ENCODE measurements at places on chromosomes 11 and 22.

DNA sequence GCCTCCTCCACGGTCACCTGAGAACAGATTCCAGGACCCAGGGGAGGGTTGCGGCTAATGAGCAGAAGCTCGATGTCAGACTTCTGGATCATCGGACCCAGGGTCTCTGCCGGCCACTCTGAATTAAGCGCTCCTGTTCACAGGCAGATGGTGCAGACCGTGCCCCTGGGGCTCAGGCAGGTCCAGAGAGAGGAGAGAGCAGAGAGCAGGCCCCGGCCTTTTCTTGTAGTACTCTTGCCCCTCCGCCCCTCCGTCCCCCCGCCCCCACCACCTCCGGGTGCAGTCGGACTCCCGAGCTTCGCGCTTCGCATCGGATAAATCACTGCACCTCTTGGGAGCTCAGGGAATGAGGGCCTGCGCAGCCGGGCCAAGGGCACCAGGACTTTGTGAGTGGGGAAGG is 50.3 kb downstream of the RPS6KA4 start:
- no peak for DNase-seq

DNA sequence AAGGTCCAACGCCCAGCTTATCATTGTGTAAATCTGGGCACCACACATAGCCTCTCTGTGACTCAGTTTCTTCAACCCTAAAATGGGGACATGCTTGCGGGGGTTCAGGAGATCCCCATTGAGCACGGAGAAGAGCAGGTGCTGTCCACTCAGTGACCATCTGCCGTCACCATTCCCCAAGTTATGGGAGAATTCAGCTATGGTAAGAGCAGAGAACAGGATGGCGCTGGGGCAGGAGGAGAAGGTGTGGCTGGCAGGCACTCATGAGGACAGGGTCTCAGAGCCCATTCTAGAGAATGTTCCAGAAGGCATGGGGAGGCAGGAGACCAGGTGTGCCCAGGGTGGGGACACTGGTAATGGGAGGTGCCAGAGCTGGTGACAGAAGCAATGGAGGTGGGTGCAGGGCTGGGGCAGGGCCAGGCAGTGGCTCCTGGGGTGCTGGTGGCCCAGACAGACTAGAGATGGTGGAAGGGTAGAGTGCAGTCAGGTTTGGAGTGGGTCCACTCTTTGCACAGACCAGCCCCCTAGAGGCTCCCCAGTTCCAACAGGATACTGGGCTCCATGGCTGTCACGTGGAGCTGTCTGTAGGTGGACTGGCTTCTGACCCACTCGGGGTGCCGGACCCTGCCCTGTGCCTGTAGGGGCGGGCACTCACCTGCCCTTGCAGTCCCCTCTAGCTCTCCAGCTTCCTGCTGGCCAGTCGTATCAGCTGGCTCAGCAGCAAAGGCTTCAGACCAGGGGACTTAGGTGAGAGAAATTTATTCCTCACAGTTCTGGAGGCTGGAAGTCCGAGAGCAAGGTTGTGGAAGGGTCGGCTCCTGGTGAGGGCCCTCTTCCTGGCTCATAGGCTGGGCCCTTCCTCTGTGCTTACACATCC is 84.7 kb downstream of the CDKN1C start:
- no peak for DNase-seq

DNA sequence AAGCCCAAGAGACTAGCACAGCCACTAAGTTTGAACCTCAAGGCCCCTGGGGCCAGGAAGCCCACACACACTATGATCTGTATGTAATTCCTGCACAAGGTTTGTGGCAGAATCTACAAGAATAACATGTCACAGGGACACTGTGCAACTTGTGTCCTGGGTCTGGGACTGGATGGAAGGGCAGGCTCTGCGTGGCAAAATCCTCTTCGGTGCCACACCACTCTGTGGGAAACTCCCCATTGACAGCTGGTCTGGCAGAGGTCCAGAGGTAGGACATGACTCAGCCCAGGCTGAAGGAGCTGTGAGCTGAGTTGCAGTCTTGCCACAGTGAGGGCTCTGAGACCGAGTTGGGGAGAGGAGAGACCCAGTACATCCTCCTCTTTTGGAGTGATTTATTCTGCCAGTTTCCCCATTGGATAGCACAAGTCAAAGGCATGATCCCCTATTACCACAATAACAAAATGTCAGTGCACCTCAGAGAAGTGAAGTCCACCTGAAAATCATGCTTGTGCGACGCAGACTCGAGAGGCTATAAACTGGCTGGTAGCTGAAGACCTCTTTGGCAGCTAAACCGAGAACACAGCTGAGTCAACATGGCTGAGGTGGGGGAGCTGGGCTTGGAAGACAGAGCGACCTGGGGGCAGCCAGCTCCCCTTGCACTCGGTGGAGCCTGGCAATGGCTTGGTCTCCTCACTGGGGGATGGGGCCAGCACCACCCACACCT is 23.3 kb upstream of the SERPIND1 start:
- DNase-seq = no peak

GRCh38 chr11:124897674-124898262 is at the start of gene ROBO4:
Gene ROBO4 (minus strand): TSS chr11:124897865. CDS start chr11:124897795, 70 bp downstream.
- no peak for DNase-seq

GRCh38 chr11:119421351-119421750 is 1.6 kb downstream of the THY1 start:
- no peak for DNase-seq

DNA sequence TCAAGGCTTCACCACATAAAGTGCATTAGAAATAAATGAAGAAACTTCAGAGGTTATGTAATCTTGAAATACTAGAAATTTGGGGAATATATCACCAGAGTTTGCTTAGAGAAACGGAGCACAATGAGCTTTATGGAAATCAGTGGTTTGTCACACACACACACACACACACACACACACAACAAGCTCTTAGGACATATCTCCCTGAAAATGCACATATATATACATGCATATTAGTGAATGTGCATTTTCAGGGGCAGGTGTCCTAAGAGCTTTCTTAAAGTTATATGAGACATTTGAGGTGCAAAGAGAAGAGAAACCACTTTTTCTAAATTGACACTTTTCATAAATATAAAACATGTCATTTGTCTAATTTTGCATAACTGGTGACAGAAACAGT is 93.7 kb upstream of the CARD18 start:
- no peak for DNase-seq

DNA sequence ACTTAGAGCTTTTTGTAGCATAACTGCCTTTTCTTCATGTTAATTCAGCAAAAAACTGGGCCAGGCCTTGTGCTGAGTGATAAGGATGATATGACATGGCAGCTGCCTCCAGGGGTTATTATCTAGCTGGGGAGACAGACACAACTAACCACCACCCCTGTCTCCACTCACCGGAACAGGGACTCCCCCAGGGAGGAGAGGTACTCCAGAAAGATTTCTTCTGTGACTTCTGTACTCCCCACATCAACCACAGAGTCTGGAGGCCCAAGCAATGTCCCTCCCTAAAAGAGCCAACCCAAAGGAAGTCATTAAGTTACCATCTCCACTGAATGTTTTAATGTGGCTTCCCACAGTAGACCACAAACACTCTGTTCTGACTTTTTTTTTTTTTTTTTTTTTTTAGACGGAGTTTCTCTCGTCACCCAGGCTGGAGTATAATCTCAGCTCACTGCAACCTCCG is 14.3 kb upstream of the PMM1 start:
- DNase-seq = peak; percentile 17

DNA sequence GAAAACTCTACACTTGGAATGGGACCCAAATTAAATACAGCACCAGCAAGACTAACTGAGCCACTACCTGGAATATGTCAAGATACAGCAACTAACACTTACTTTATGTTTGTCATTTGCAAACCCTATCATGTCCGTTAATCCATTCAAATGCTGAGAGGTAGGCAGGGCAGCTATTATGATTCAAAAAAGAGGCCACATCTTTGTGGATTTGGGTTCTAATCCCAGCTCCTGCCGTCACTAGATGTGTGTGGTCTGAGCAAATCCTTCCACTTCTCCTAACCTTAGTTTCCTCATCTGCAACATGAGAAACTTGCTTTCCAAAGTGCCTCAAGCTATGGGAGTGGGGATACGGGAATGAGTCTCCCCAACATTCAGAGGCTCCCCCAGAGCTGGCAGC is 24.2 kb downstream of the FLI1 start:
- DNase-seq = no peak

DNA sequence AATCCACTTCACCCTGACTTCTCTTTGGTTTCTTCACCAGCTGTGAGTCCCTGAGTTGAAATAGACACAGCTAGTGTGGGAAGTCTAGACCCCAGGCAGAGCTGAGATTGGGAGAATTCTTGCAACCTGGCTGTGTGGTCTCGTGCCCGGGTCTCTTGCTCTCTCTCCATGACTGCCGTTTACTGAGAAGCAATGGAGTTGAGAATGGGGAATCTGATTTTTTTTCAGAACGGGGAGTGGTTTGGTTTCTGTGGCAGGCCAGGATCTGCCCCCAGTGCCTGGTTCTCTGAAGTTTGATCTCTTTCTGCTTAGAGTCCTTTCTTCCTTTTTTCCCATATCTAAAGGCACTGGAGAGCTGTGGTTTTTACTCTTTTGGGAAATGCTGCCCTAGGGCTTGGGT is 1.5 kb downstream of the SIDT2 start:
- no peak for DNase-seq

GRCh38 chr22:27406389-27406861 is 395.1 kb downstream of the MN1 start:
- no peak for DNase-seq

- DNase-seq = no peak
These were observed 1.7 kb upstream of the TXNRD2 start for GRCh38 chr22:19943082-19944026.

DNA sequence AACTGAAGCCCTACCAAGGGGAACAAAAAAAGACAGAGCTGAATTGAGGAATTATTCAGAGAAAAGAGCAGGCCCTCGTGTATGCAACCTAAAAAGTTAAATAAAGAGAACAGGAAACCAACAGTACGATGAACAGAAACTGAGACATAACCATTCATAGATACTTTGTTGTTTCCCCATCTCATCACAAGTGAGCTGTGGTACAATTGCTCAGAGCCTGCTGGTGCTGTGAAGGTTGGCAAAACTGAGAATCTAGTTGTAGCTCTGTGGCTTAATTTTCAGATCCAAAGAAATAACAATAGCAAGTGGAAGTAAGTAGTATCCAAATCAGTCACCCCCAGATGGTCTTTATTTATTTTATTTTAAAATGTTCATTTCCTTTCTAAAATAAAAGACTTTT is 37.7 kb upstream of the BLID start:
- no peak for DNase-seq

GRCh38 chr11:63277345-63277943 is 34.0 kb upstream of the SLC22A25 start:
- DNase-seq = no peak

DNA sequence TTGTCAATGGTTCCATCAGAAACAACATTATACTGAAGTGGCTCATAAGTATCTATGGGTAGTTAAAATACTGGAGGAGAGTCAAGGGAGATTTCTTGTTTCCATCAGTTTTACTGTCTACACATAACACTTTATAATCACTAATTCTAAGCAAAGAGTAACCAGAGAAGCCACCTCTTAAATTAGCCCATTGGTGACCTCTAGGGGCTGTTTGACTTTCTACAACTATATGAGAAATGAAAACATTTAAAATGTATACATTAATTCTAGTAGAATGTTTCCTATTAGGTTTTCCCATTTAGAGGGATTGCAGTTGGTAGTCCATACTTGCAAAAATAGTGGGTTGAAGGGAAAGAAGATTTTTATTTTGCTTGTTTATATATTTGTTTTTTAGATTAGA is 504.3 kb downstream of the FAM181B start:
- no peak for DNase-seq

DNA sequence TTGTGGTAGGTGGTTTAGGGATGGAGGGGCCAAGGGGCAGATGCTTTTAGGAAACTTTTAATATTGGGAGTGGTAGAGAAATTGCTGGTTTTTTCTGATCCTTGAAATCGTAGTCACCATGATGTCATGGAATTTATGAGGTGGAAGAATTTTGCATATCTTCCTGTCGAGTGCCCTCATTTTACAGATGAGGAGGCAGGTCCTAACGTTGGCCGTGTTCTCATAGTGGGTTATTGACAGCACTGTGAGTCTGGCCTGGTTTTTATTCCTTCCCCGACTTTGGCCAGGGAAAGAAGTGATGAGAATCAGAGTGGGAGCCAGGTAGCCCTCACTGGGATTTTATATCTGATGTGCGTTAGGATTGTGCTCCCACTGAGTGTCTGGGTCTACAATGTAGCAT is 8.8 kb upstream of the PACS1 start:
- DNase-seq = no peak

- no peak for DNase-seq
These were observed 371 bp downstream of the SMCO4 start for GRCh38 chr11:93542811-93543229.

GRCh38 chr11:5719703-5720495 is 16.3 kb upstream of the OR56B1 start:
- DNase-seq = no peak

- DNase-seq = no peak
These were observed 22.4 kb upstream of the API5 start for GRCh38 chr11:43289368-43289767.

- no peak for DNase-seq
These were observed 80.2 kb downstream of the PRR5L start for GRCh38 chr11:36376009-36376887.

- DNase-seq = no peak
These were observed 65.2 kb upstream of the LARGE1 start for GRCh38 chr22:33985506-33985905.

GRCh38 chr11:30481796-30482195 is 104.4 kb downstream of the MPPED2 start:
- DNase-seq = no peak

DNA sequence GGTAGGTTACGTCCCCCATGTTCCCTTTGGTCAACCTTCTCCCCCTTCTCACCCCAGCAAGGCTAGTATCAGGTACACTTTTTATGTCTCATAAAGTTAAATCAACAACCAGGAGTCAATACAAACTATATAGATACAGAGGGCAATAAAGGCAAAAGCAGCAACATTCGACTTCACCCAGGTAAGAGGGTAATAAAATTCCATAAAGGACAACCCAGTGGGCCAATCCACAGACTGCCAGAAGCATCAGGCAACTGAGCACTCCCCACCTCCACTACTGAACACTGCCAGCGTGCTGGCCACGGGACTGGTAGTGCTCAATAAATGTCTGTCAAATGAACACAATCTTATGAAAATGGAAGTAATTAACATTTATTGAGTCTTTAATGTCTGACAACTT is 5.1 kb upstream of the MS4A18 start:
- DNase-seq = no peak

DNA sequence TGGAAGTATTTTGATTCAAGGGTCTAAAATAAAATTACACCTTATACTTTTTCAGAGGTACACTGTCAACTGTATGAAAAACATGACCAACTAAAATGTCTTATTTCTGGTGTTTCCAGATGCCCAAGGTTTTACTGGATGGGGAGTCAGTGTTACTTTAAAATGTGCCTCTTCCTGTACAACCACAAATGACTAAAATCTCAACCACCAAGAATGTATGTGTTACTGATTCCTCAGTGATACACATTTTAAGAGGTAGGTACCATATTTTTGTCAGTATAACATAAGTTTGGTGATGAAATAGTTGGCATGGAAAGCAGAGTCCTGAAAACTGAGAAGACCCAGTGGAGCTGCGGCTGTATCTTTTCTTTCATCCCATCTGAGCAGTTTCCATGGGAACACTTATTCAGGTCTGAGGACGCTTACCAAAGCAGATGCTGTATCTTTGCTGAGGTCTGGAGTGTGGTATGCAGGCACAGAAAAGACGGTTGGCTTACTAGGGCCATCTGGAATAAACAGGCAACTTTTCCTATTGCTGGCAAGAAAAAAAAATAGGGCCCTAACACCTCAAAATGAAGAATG is 21.2 kb upstream of the TP53AIP1 start:
- DNase-seq = no peak

- DNase-seq = no peak
These were observed 23.4 kb upstream of the PIK3C2A start for GRCh38 chr11:17230867-17231851.

Data from stimulated activated CD8-positive, alpha-beta memory T cell treated with anti-CD3 and anti-CD28 coated beads, Interleukin-4, amount 100 ng/mL, for 1 hour (primary cell).